ENCODE measurements at places on chromosomes 1 and 21. TPM values are rescaled to one million over a fixed set of nuclear protein-coding genes. Genes with fewer than 3 reads are reported as not detected.
A peak's percentile ranks its signal among the peaks of the same experiment; 100 is the strongest.

ARPC5 gene
- total RNA-seq: 212 TPM

PTBP2 gene
- total RNA-seq: 37.8 TPM

RAD54L gene
- total RNA-seq: 4.8 TPM

WNT4 gene
- not detected for total RNA-seq

KAZN gene
- total RNA-seq: 5.6 TPM

IFI6 gene
- 7.3 TPM for total RNA-seq

RPE65 gene
- total RNA-seq: under 0.01 TPM

CFHR3 gene
- total RNA-seq: not detected

AVPR1B gene
- total RNA-seq: not detected

INSRR gene
- total RNA-seq: not detected

HNRNPCL1 gene
- total RNA-seq: not detected

CDA gene
- total RNA-seq: 0.90 TPM

- no peaks in the 10 kb centered on the region for H3K36me3 ChIP-seq
- no peak overlapping the region for H3K27ac ChIP-seq
- DNase-seq: no peak
- no peak overlapping the region for H3K4me3 ChIP-seq
These were observed 192.8 kb downstream of the LTN1 start for GRCh38 chr21:28799926-28800325.

- no peak overlapping the region for H3K4me3 ChIP-seq
- H3K4me1 ChIP-seq: no peaks in the 10 kb centered on the region
- H3K36me3 ChIP-seq: no peaks in the 10 kb centered on the region
- H3K27ac ChIP-seq: no peak overlapping the region
These were observed 9.3 kb downstream of the SPATA45 start for GRCh38 chr1:212838145-212838544.

GRCh38 chr1:239861985-239862384, 229.7 kb upstream of the FMN2 start:
- no peaks in the 10 kb centered on the region for H3K27me3 ChIP-seq
- no peaks in the 10 kb centered on the region for H3K36me3 ChIP-seq
- no peaks in the 10 kb centered on the region for H3K4me1 ChIP-seq
- DNase-seq: no peak

- H3K4me1 ChIP-seq: peaks cover 2% of the 10 kb centered on the region
- DNase-seq: no peak
- H3K27me3 ChIP-seq: no peaks in the 10 kb centered on the region
- H3K4me3 ChIP-seq: no peak overlapping the region
- no peaks in the 10 kb centered on the region for H3K36me3 ChIP-seq
- no peak overlapping the region for H3K27ac ChIP-seq
These were observed 121.5 kb upstream of the KRTAP19-8 start for GRCh38 chr21:31159808-31160207.

- no peaks in the 10 kb centered on the region for H3K36me3 ChIP-seq
- H3K27ac ChIP-seq: no peak overlapping the region
- peaks cover 3% of the 10 kb centered on the region for H3K27me3 ChIP-seq
- DNase-seq: no peak
- H3K4me1 ChIP-seq: no peaks in the 10 kb centered on the region
These were observed 11.0 kb upstream of the KCNAB2 start for GRCh38 chr1:6034750-6035096.

- H3K27ac ChIP-seq: no peak overlapping the region
- H3K4me3 ChIP-seq: no peak overlapping the region
- no peaks in the 10 kb centered on the region for H3K27me3 ChIP-seq
These were observed 36.2 kb downstream of the ASH1L start for GRCh38 chr1:155526356-155526755.

- no peak for DNase-seq
- H3K27me3 ChIP-seq: no peaks in the 10 kb centered on the region
- H3K4me1 ChIP-seq: peaks cover 4% of the 10 kb centered on the region
- no peaks in the 10 kb centered on the region for H3K36me3 ChIP-seq
- no peak overlapping the region for H3K4me3 ChIP-seq
These were observed 164.6 kb downstream of the NCAM2 start for GRCh38 chr21:21162786-21163185.

DNA sequence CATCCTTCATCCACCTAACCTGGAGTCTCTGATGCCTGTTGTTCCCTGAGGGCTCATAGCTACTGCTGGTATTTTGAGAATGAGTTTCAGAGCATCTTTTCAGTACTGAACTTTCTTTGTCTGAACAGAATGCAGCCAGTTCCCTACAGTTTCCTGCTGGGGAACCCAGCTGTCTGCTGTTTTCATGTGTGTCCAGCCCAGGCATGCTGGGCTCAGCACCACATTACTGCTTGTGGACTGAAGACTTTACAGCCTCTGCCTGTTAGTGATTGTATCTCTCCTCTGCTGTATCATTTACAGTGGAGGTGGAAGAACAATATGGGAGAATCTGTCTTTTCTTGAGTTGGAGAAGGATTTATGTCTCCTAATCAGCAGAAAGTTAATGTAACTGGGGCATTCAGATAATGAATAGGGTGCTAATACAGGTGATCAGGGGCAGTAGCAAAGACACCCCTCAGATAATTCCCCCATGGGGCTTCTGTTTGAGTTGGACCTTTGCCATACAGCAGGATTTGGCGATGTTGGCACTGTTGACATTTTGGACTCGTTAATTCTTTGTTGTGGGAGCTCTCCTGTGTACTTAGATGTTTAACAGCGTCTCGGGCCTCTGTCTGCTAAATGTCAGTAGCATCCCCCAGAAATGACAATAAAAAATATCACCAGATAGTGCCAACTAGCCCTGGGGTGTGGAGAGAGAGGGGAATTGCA, 207.7 kb downstream of the HHAT start:
- no peak overlapping the region for H3K4me3 ChIP-seq
- H3K27ac ChIP-seq: no peak overlapping the region
- DNase-seq: no peak
- no peaks in the 10 kb centered on the region for H3K36me3 ChIP-seq
- H3K4me1 ChIP-seq: no peaks in the 10 kb centered on the region
- no peaks in the 10 kb centered on the region for H3K27me3 ChIP-seq

- no peaks in the 10 kb centered on the region for H3K36me3 ChIP-seq
- DNase-seq: peak; percentile 85
- peak overlapping the region; percentile 68 for H3K27ac ChIP-seq
These were observed 25.1 kb upstream of the CLIC4 start for GRCh38 chr1:24720152-24720551.

DNA sequence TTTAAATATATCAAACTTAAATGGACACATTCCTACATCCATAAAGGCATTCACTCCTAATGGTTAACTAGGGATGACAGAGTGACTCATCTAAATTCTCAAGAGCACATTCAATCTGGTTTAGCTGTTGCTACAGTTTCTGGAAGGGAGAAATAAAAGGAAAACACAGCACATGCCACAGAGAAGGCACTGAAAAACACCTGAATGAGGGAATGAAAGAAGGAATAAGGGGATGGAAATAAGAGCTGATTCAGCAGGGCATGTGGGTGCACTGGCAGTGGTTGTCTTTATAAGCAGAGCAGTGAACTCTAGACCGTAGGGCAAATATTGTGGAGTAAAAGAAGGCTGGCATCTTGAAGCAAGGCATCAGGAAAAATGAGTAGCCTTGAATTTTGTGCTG, 79.3 kb downstream of the LHX4 start:
- peaks cover 3% of the 10 kb centered on the region for H3K36me3 ChIP-seq
- H3K27me3 ChIP-seq: no peaks in the 10 kb centered on the region
- H3K4me3 ChIP-seq: no peak overlapping the region
- H3K4me1 ChIP-seq: peaks cover 7% of the 10 kb centered on the region
- no peak overlapping the region for H3K27ac ChIP-seq
- DNase-seq: peak; percentile 74

- peaks cover 34% of the 10 kb centered on the region for H3K36me3 ChIP-seq
- DNase-seq: no peak
- peaks cover 1% of the 10 kb centered on the region for H3K4me1 ChIP-seq
- no peaks in the 10 kb centered on the region for H3K27me3 ChIP-seq
- H3K27ac ChIP-seq: no peak overlapping the region
- H3K4me3 ChIP-seq: no peak overlapping the region
These were observed 15.3 kb upstream of the TMCO2 start for GRCh38 chr1:40232444-40232843.

- H3K27me3 ChIP-seq: peaks cover 6% of the 10 kb centered on the region
- no peak overlapping the region for H3K27ac ChIP-seq
- H3K4me1 ChIP-seq: no peaks in the 10 kb centered on the region
These were observed 94.2 kb upstream of the SERBP1 start for GRCh38 chr1:67524143-67525052.

- no peaks in the 10 kb centered on the region for H3K27me3 ChIP-seq
- H3K4me1 ChIP-seq: peaks cover 11% of the 10 kb centered on the region
- DNase-seq: no peak
- H3K4me3 ChIP-seq: no peak overlapping the region
- peaks cover 2% of the 10 kb centered on the region for H3K36me3 ChIP-seq
These were observed 31.7 kb downstream of the CNST start for GRCh38 chr1:246597971-246598370.

DNA sequence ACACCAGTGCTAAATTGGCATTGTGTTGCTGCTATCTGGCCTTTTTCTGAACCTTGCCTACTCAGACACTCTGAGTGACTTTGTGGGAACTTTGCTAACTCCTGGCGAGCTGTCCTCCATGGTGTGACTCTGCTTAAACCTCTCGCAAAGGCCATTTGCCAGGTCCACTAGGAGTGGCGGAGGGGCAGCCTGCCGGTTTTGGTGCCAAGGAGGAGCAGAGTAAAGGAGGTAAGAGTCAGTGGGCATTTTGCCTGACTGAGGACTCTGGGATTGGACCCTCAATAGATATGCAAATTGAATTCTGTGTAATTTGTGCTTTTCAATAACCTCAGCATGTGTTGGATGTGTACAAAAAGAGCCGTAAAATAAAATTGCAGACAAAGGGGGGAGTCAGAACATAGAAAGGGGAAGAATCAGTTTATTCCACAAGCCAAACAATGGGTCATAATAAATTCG, 386.6 kb upstream of the NFIA start:
- H3K36me3 ChIP-seq: no peaks in the 10 kb centered on the region
- no peak overlapping the region for H3K4me3 ChIP-seq
- no peaks in the 10 kb centered on the region for H3K4me1 ChIP-seq
- no peak for DNase-seq
- no peaks in the 10 kb centered on the region for H3K27me3 ChIP-seq

- H3K36me3 ChIP-seq: peaks cover 47% of the 10 kb centered on the region
- H3K4me3 ChIP-seq: no peak overlapping the region
- no peak overlapping the region for H3K27ac ChIP-seq
- no peaks in the 10 kb centered on the region for H3K27me3 ChIP-seq
These were observed 11.3 kb downstream of the ATAD3B start for GRCh38 chr1:1482856-1483255.

DNA sequence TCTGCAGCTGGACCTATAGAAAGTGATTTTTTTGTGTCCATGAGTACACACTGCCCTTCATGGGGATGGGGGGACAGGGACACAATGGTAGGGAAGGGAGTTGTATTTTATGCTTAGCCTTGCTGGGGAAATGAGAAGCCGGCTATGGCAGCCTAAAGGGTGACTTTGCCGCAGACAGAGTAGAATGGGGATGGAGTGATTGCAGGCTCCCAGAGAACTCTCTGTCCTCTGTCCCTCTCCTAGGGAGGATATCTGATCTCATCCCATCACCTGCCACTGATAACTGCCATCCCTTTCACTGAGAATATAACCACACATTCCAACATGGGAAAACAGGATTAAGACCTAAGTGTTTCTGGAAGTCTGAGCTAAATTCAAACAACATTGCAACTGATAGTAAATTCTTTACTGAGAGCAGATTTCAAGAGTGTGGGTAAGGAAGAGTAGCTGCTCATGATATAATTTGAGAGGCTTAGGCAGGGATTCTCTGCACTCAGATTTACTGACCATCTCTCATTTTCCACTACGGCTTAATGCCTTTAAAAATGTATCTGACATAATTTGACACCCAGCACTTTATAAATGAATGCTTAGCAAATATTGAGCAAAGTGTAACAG, 13.9 kb downstream of the SH2D1B start:
- no peak overlapping the region for H3K4me3 ChIP-seq
- H3K4me1 ChIP-seq: no peaks in the 10 kb centered on the region
- DNase-seq: no peak
- H3K36me3 ChIP-seq: no peaks in the 10 kb centered on the region

DNA sequence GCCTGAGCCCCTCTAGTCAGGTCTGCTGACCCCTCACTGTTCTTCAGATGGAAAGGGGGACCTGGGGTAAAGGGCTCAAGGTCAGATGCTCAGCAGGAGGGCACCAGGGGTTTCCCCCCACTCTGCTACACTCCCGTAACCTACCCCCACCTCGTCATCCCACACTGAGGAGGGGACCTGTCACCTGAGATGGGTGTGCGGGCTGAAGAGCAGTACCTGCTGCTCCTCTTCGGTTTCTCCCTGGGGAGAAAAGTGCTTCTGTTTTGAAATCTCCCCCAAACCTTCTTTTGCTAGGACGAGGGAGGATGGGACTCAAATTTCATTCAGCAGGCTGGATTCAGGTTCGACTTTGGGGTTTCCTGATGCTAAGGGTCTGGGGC, 65.2 kb downstream of the SYT2 start:
- peaks cover 82% of the 10 kb centered on the region for H3K27me3 ChIP-seq
- no peak overlapping the region for H3K4me3 ChIP-seq
- no peaks in the 10 kb centered on the region for H3K36me3 ChIP-seq
- DNase-seq: no peak
- no peak overlapping the region for H3K27ac ChIP-seq
- H3K4me1 ChIP-seq: peaks cover 6% of the 10 kb centered on the region

GRCh38 chr1:21449906-21450305, 10.0 kb downstream of the NBPF3 start:
- peaks cover 22% of the 10 kb centered on the region for H3K36me3 ChIP-seq
- DNase-seq: peak; percentile 41
- H3K4me1 ChIP-seq: peaks cover 37% of the 10 kb centered on the region
- H3K4me3 ChIP-seq: no peak overlapping the region

DNA sequence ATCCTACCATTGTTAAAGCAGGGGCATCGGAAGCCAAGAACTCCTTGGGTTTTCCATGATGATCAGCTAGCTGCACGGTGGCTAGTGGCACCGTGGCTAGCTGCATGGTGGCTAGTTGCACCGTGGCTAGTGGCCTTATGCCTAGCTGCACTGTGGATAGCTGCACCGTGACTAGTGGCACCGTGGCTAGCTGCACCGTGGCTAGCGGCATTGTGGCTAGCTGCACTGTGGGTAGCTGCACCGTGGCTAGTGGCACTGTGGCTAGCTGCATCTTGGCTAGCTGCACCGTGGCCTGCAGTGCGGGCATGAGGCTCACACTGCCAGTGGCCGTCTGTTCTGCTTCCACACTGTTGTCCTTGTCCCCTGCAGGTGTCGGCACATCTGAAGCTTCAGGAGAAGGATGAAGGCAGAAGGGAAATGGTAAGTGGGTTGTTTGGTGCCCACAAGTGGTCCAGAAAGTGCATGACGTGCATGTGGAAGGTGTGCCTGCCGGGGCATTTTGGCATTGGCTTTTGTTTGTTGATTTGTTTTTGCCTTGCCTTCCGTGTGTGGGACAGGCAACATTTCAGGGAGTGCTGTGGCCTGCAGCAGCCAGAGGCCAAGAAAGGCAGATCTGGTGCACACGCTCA, 38.6 kb downstream of the TFF3 start:
- no peaks in the 10 kb centered on the region for H3K27me3 ChIP-seq
- H3K4me3 ChIP-seq: no peak overlapping the region
- H3K27ac ChIP-seq: no peak overlapping the region

- H3K27ac ChIP-seq: 0 out of 2 replicates have a peak overlapping the region, but pooled peaks have one; percentile 3
- H3K4me1 ChIP-seq: peaks cover 36% of the 10 kb centered on the region
- H3K4me3 ChIP-seq: no peak overlapping the region
- peaks cover 27% of the 10 kb centered on the region for H3K36me3 ChIP-seq
- no peaks in the 10 kb centered on the region for H3K27me3 ChIP-seq
These were observed 110.4 kb upstream of the IPO9 start for GRCh38 chr1:201718346-201719202.

- no peak for DNase-seq
- H3K4me3 ChIP-seq: no peak overlapping the region
- no peaks in the 10 kb centered on the region for H3K4me1 ChIP-seq
- peaks cover 21% of the 10 kb centered on the region for H3K36me3 ChIP-seq
- no peaks in the 10 kb centered on the region for H3K27me3 ChIP-seq
- no peak overlapping the region for H3K27ac ChIP-seq
These were observed 45.8 kb downstream of the TRAF5 start for GRCh38 chr1:211372463-211372862.

Data from IMR-90 (cell line).